CD4-positive, alpha-beta T cell treated with Interleukin-2 at 100 ng/mL for 4 hours (primary cell): ENCODE measurements at places on chromosomes 1 and 21.
A peak's percentile ranks its signal among the peaks of the same experiment; 100 is the strongest.

DNA sequence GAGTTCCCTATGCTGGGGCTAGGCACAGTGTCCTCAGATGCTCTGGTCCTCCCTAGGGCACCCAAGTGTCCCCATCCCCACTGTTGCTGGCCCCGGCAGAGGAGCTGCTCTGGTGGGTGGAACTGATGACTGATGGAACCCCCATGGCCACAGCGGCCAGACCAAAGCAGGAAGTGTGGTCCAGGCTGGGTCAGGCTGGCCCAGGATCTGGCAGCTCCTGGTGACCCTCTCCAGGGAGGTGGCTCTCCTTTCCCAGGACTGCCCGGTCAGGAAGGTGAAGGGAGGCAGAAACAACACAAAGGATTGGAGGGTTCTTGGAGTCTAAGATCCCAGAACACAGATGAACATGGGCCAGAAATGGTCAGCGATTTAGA is 1.1 kb downstream of the NKAIN1 start:
- DNase-seq, result no peak

DNA sequence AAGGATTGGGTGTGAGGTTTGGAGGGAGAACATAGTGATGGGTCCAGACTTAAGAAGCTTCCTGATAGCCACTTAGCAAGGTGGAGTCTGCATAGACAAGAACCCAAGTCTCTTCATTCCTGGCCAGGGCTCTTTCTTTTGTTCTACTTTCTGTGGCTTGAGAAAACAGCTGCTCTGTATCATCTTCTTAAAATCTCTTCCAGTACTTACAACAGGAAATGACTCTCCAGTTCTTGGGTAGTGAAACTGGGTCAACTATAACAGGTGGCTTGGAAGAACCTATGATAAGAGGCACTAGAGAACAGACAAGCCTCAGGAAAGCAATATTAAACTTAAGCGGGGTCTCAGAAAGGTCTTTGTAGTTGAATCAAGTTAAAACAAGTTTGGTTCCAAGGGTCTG is 148.1 kb upstream of the USP24 start:
- peak; percentile 0 for DNase-seq

- no peak for DNase-seq
Measured at GRCh38 chr1:103112546-103112945, 4.2 kb upstream of the COL11A1 start.

DNA sequence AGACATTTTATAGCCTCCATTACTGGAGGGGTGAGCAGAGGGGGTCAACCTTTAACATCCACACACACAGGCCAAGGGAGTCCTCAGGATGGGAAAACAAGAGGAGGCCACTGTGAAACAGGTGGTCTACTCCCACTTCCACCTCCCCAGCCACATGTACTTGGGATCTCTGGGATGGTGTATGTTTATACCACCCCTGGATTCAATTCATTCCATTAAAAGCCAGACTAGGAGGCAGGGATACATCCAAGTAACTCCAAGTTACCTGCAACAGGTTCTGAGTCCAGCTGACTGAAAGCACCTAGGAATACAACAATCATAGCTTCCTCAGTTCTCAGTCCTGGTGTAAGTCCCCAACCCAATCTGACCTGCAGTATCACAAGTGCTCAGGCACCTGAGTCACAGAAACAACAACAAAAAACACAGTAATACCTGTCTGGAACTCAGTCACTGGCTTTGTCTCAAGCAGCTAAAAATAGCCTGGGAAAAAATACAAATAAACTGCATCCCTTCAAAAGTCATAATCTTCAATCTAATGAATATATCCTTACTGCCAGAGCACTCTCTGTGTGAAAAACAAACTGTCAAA is 9.8 kb downstream of the ERI3 start:
- DNase-seq, result no peak

GRCh38 chr1:52917581-52917980 is 4.0 kb downstream of the ECHDC2 start:
- DNase-seq, result no peak

- DNase-seq, result no peak
Measured at GRCh38 chr1:63112155-63112900, 210.0 kb upstream of the FOXD3 start.

GRCh38 chr1:89829186-89829585 is 8.4 kb downstream of the LRRC8D start:
- no peak for DNase-seq

DNA sequence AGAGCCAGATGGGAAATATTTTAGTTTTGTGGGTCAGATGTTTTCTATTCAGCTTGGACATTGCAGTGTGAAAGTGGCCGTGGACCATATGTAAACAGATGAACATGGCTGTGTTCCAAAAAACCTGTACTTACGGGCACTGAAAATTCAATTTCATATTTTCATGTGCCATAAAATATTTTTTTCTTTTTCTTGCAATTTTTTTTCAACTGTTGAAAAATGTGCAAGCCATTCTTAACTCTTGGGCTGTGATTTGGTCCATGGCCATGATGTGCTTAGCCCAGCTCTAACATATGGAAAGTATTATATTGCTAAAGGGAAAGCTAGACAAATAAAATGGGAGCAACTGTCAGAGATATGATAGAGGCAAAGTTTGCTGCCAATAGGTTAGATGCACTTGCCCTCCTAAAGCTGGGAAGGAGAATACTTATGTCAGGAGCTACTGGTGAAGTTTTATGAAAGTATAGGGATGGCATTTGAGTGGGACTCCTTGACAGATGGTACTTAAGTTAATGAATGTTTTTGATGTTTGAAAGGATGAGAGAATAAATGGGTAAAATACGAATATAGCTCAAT is 240.3 kb downstream of the RYR2 start:
- no peak for DNase-seq

DNA sequence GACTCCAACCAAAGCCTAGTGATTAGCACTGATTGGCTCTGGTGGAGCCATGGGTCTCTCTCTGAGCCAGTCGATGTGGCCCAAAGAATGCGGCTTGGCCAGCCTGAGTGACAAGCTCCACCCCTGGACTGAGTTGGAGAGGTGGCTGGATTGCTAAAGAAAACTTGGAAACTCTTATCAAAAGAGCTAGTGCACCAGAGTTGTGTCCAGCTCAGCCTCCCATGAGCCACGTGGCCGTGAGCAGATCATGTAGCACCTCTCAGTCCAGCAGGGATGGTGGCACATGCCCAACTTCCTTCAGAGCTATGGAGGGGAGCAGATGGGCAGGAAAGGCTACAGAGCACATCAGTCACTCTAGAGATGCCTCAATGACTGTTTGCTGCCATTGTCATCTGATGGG is 142.8 kb upstream of the VAMP3 start:
- DNase-seq, result no peak

DNA sequence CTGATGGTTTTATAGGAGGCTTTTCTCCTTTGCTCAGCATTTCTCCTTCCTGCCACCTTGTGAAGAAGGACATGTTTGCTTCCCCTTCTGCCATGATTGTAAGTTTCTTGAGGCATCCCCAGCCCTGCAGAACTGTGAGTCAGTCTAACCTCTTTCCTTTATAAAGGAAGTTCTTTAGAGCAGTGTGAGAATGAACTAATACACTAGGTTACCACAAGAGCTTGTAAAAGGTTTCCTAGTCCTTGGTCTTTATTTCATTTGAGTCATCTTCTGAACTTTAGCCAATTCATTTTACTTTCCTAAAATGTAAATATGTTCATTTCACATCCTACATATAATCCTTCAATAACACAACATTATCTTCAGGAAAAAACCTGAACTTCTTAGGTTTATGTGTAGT is 365.3 kb downstream of the HHIPL2 start:
- DNase-seq, result no peak

- DNase-seq, result no peak
Measured at GRCh38 chr1:115293899-115294298, 44.1 kb downstream of the NGF start.

- no peak for DNase-seq
Measured at GRCh38 chr1:78958711-78959110, 47.8 kb downstream of the ADGRL4 start.

GRCh38 chr1:30275926-30276764 is 447.2 kb downstream of the MATN1 start:
- no peak for DNase-seq

GRCh38 chr1:179425186-179425585 is 59.4 kb downstream of the AXDND1 start:
- no peak for DNase-seq

DNA sequence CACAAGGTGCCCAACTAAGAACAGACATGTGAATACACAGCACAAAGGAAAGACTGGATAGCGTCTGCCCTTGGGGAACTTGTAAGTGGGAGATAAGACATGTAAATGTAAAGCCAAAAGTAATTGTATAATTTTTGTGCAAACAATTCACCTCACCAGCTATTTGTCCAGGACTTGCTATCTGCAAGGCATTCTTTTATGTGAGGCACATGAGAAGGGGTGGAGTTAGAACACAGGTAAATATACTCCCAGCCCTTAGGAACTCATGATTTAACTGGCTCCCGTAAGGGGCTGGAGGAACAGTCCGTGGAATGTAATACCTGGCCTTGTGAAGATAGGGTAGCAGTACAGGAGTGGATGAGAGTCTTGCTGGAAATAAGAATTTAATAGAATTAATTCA is 61.3 kb downstream of the CDK18 start:
- DNase-seq, result no peak

GRCh38 chr1:212667223-212668139 is 32.2 kb downstream of the BATF3 start:
- peak; percentile 18 for DNase-seq

- no peak for DNase-seq
Measured at GRCh38 chr1:110258734-110259133, 48.6 kb downstream of the KCNC4 start.

DNA sequence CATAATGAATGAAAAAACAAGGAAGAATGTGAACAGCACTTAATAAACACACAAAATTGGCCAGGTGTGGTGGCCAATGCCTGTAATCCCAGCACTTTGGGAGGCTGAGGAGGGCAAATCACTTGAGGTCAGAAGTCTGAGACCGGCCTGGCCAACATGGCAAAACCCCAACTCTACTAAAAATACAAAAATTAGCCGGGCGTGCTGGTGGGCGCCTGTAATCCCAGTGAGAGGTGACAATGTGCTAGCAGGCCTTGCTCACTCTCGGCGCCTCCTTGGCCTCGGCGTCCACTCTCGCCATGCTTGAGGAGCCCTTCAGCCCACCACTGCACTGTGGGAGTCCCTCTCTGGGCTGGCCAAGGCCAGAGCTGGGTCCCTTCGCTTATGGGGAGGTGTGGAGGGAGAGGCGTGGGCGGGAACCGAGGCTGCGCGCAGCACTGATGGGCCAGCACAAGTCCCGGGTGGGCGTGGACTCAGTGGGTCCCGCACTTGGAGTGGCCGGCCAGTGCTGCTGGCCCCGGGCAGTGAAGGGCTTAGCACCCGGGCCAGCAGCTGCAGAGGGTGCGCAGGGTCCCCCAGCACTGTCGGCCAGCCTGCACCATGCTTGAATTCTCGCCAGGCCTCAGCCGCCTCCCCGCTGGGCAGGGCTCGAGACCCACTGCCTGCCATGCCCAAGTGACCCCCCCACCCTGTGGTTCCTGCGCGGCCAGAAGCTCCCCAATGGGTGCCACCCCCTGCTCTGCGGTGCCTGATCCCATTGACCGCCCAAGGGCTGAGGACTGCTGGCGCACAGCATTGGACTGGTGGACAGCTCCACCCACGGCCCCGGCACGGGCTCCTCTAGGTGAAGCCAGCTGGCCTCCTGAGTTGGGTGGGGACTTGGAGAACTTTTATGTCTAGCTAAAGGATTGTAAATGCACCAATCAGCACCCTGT is 30.6 kb upstream of the ATG4C start:
- DNase-seq, result no peak

DNA sequence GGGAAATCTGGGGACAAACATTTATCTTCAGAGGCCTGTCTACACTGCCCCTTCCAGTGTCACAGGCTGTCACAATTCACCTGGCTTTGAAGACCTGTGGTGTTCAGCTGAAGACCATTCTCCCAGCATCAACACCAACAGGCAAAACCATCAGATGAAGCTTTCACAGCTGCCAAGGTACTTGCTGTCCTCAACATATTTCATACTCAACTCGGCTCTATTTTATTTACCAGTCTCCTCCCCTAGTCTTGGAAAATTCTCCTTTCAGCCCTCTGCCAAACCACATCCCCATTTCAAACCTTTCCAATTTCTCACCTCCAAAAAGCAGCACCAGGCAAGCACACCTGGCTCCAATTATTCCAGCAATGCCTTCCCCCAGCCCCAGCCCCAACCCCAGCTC is 108.8 kb downstream of the TGFBR3 start:
- DNase-seq, result no peak

DNA sequence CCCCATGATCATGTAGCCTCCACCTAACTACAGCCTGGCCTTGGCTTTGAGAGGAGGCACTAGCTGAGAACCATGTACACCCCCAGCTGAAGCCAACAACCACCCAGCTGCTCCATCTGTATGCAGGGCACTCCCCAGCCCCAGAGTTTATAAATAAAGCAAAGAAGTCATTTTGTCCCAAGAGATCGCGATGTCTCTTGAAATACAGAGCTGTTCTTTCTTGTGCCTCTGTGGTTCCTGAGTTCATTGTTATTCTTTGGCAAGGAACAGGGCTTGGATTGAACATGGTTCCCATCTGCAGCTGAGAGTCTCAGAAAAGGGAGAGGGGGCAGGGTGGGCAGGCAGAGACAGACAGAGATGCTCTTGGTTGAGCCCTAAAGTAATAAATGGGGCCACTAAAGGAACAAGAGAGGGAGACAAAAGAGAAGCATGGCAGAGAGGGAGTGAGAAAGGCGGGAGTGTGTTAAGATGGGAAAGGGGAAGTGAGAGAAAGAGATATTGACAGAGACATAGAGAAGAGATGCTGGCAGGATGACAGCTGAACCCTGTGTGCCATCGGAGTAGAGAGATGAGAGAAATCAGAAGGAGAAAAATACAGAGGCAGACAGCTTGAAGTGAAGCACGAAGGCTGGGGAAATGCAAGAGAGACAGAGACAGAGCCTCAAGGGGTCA is 63.3 kb downstream of the TNR start:
- DNase-seq, result no peak

DNA sequence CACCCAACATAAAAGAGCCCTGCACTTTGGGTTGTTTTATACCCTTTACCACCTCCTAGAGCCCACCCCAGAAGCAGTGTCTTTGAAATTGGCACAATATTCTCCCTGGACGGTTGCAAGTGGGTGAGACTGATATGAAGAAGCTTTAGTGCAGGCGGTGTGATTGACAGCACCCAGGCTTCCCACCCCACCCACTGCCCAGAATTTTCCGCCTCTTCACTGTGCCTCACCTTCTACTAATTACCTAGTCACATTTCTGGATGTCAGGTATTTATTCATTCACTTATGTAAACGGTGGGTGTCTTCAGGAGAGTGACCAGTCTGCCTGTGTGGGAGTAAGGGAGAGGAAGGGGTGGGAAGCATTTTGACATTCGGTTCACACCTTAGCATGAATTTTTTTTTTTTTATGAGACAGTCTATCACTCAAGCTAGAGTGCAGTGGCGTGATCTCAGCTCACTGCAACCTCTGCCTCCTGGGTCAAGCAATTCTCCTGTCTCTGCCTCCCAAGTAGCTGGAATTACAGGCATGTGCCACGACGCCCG is 1.7 kb upstream of the FAM89A start:
- DNase-seq, result no peak
